ENCODE measurements at places on chromosomes 12 and 14.

DNA sequence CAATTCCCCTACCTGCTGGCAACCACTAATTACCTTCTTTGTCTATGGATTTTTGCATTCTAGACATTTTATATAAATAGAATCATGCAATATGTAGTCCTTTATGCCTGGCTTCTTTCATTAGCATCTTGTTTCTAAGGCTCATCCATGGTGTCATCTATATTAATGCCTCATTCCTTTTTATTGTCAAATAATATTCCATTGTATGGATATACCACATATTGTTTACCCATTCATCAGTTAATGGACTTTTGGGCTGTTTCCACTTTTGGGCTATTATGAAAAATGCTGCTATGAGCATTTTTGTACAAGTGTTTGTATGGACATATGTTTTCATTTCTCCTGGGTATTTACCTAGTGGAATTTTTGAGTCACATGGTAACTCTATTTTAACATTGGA, 18.0 kb downstream of the CYP46A1 start:
- no peak for DNase-seq

DNA sequence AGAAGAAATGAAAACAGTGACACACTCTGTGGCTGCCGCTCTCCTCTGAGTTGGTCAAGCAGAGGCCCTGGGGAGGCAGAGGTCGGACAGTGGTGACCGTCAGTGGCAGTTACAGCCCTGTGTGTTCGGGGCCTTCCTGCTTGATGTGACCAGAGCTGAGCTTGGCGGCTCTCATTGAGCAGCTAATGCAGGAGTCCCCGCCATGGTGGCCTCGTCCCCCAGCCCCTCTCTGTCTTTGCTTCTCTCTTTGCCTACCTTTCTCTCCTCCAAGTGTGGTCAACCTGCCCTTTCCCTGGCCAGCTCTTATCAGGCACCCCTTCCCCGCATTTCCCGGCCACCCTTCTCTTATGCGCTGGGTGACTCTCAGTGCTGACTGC, 362.8 kb downstream of the CACNA1C start:
- no peak for DNase-seq

DNA sequence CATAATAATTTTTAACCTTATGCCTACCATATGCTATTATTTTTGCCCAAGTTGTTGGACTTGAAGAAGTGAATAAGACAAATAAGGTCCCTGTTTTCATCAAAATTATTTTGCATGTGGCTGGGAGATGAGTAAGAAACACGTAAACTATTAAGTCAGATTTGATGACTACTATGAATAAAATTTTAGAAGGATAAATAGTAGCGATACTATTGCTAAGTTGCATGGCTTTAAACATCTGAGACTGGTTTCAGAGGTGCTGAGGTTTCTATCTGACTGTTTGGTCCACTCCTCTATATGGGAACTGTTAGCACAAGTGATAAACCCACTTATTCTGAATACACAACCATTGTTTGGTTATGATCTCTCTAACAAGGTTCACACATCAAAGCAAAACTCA, 674.3 kb upstream of the MDGA2 start:
- DNase-seq, result no peak

DNA sequence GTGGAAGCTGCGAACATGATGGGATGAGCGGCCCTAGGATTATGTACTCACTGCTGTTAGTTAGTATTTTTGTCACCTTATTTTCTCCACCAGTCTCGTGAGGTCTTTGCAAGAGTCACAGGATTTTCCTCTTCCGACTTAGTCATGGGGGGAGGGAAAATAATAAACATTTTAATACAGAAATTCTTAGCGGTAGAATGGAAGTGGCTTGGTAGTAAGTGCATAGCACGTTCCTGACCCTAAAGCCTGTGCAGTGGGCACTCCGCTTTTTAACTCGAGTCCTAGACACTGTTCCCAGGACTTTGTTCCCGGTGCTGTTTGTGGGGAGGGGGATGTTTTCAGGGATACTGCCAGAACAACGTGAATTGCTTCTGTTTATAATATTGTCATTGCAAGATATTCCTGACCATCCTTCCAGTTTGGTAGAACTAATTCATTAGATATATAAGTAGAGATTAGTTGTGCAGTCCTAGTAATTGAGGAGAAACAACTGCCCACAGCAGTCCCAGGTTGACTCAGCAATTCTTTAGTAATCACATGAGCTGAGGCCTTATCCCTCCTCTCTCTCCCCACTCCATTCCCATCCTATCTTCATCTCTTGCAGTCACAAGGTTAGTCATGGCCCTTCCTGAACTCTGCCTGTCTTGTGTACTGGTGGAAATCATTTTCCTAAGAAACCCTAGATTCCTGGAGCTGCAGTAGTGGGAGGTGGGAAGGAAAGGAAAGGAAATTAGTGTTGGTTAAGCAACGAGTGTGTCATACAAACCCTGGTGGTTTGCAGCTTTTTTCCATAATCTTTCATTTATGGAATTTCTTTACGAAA, 799 bp downstream of the SLC38A6 start:
- DNase-seq, result no peak

DNA sequence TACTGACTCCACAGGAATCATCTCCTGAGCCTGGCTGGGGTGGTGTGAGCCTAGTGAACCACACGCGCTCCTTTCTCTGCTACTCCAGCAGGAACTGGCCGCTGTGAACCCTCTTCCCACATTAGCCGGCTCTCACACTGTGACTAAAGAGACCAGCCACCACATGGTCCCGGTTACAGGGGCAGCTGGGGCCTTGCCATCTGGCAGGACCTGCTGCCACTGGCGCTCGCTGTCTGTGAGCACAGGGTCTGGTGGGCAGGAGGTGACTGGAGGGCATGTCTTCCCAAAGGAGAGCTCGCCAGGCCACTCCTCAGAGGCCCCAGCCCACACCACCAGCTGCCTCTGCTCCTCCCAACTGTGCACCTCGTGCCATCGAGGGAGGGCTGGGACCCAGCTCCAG, 99.3 kb downstream of the SINHCAF start:
- no peak for DNase-seq

DNA sequence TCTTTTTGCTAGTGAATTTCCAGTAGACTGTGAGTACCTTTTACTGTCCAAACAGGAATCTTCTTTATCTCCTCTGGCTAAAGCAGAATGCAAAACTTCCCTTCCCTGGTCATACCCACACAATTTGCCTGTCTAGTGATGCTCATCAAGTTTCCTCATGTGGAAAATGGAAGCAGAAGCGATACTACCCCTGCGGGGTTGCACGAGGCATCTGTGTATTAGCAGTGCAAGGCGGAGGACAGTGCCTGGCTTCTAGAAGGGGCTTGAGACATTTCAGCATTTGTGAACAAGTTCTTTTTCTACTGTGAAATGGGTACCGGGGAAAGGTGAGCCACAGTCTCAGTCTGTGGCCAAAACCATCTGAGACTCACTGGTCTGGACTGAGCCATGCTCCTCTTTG, 340.9 kb downstream of the AACS start:
- DNase-seq, result no peak

DNA sequence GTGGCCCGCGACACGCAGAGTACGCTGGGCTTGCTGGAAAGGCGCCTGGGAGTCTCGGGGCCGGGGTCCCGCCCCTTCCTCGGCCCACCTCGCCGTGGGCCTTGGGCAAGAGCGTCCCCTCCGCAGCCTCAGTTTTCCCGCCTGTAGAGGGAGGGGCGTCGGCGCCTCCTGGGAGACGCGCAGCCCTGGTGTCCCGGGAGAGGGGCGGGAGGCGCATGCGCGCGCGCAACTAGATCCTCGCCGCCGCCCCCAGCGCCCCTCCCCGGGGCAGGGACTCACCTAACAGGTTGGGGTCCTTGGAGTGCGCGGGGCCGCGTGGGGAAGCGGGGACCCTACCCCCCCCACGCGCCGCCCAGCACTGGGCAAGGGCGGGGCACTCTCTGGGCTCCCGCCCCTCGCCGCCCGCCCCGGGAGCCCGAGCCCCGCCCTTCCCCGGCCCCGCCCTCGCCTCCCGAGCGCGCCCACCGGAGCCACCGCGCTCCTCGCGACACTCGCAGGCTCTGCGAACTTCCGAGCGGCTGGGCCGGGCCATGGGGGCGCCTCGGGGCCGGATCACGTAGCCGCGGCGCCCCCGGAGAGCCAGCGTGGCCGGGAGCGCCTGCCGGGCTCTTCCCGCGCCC, at the start of gene KIF26A:
Gene KIF26A (plus strand): TSS at position 490 of the 620 bp plus-strand sequence. CDS start 136 bp downstream, outside the sequence.
- peak; percentile 60 for DNase-seq

DNA sequence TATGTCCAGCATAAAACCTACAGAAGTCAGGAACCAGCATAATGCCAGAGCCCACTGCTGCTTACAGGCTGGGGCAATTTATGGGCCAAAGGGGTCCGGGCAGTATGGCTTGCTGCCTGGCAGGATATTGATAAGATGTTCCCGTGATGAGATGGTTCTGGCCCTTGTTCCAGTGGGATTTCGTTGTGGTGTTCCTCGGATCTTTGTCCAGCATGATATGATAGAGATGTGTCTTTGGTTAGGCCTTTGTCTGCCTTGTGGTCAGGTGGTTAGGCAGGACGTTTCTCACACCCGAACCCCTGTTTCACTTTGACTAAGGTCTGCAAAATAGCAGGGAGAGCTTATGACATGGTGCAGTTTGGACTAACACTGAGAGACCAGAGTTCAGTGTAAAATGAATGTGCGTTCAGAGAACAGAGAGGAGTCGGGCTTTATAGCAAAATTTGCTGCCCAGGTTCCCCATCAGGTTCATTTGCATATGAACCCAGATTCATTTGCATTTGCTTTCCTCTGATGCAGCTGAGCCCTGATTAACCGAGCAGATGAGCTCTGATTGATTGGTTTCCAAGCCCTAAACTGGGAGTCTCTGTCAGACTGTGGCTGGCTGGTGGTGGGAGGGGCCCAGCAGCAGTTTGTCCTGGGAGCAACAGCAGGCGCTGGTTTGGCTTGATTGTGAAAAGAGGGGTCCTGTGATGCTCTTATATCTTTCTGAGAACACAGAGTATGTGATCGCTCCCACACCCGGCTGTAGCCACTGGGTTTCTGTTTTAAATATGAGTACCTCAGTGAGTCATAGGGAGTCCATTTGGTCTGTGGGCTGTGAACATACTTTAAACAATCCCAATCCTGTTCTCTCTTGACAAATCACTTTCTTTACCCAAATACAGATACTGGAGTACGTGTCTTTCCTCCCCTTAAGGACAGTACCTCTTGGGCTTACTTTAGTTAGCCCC, 156.3 kb upstream of the PZP start:
- peak; percentile 71 for DNase-seq

DNA sequence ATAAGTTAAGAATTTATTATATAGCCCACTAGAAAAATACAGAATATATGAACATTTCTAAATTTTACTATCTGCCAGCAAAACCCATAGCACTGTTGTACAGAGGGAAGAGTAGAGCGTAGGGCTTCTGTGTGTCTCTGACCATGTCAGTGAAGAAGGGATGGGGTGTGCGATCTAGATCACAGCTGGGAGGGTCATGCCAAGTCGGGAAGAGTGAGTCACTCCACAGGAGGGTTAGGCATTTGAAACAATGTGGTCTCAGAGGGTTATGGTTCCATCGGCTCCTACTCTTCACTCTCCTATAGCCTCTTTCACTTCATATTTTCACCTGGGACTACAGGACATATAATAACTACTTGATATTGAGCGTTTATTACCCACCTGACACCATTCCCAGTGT, 185.1 kb upstream of the DDHD1 start:
- no peak for DNase-seq

GRCh38 chr12:89825591-89826449, 117.2 kb upstream of the ATP2B1 start:
- no peak for DNase-seq

- DNase-seq, result no peak
Measured at GRCh38 chr12:5480218-5480937, 48.5 kb downstream of the NTF3 start.

- no peak for DNase-seq
Measured at GRCh38 chr12:90390947-90391346, 564.0 kb downstream of the CCER1 start.

- peak; percentile 68 for DNase-seq
Measured at GRCh38 chr12:118404876-118405521, 28.6 kb downstream of the SUDS3 start.

Data from activated T-cell treated with anti-CD3 and anti-CD28 coated beads, Interleukin-2, amount 50 U/mL, for 48 hours (primary cell).